ENCODE measurements at places on chromosomes 12 and 14. TPM values are rescaled to one million over a fixed set of nuclear protein-coding genes. Genes with fewer than 3 reads are reported as not detected.

The VCPKMT gene
- total RNA-seq = 6.2 TPM

- peak; percentile 92 for DNase-seq
These were observed 76.6 kb downstream of the SSPN start for GRCh38 chr12:26271889-26272492.

- no peak for DNase-seq
These were observed 7.8 kb downstream of the CFAP73 start for GRCh38 chr12:113157218-113157859.

DNA sequence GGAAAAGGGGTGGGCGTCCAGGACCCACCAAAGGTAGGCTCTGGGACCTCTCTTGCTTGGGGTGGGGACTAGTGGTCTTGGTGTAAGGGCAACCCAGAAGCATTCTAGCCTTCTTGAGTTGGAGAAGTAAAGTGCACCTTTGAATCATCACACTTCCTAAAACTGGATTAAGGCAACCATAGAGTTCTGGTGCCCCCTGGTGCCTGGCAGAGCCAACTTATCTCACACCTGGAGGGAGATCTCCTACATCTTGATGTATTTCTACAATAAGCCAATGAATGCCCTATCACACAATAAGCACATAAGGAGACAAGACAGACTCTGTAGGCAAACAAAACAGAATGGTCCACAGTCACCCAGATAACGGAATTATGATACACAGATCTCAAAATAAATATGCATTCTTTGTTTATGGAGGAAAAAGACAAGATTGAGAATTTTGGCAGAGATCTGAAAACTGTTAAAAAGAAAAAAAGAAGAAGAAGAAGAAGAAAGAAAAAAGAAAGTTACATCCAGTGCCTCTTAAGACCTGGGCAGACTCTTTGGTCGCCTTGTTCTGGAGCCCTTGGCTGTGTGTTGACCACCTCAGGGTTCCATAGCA, 95.9 kb upstream of the PPP2R5C start:
- DNase-seq = no peak

The DNAH10 gene
- not detected for total RNA-seq

The CINP gene
- total RNA-seq = 27.4 TPM

DNA sequence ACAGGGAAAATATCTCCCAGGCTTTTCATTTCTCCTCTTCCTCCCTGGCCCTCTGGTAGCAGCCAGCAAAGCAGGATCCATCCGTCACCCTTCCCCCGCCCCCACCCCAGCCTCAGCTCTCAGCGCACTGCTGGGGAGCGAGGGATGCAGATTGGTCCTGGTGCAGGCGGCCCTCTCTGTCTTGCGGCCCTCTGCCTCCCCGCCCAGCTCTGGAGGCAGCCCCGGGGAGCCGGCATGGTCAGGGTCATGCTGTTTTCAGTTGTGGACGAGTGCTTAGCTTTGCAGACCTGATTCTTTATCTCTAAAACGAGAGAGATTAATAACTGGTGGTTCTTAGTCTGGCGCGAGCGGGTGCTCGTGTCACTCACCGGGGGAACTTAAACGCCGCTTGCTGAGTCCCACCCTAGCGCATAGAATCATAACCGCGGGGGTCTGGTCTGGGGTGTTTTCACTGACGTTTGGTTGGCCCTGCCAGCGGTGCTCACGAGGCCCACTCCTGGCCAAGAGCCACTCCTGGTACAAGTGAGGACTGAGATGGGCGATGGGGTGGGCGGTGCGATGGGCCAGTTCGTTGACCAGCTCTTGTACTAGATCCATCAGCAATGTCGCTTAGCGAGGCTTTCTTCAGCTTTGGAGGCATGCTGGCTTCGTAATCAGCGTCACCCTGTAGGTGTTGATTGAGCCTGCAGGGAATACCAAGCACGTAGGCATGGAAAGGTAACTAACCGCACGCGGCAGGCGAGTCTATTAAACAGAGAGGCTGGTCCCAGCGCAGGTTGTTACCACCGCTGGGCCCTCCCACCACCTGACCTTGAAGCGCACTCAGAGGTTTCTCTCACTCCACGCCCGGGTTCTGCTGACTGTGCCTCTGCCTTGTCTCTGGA, 95.2 kb downstream of the TSPAN9 start:
- no peak for DNase-seq
